ENCODE measurements at places on chromosomes 2 and 18.

DNA sequence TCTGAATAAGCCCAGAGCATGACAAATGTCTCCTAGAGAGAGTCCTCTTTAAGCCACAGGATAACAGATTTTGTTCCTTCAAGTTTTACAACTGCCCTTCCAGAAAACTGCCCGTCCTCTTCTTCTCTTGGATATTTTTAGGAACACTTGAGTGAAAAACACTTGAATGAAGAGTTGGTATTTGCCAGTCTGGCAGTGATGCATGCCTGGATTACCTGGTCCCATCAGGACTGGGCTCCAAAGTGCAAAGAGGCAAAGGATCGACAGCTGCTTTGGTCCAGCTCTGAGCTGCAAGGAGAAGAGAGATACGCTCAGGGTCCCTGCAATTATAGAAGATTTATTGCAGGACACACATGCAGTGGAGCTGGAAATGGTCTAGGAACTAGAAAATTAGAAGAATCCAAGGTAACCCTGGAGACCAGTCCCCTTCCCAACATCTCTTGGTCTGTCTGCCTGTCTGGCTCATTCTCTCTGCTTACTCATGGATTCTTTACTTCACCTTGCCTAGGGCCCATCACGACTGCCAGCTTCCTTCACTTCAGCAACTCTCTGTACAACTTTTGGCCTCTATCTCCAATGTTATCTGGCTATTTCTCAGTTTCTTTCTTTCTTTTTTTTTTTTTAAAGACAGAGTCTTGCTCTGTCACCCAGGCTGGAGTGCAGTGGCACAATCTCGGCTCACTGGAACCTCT, 112.1 kb upstream of the SIX2 start:
- no peak for DNase-seq

DNA sequence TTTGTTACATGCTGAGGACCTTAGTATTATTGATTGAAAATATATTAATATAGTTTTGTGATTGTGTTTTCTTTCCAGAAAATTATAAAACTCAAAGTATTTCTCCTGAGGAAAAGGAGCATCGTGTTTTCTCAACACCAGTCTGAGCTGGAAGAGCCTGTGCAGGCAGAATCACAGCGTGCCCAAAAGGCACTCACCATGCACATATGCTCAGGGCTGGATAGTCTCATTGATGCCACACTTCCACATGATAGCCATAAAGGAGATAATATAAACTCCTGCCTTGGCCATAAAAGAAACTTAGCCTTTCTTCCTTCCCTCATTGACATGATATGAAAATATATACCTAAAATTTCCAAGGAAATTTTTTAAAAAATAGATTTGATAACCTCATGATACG, 4.0 kb downstream of the PDE1A start:
- no peak for DNase-seq

- DNase-seq = no peak
These were observed 131.9 kb downstream of the GLI2 start for GRCh38 chr2:120867290-120868241.

- DNase-seq = no peak
These were observed 3.7 kb downstream of the ALKAL2 start for GRCh38 chr2:283996-284794.

DNA sequence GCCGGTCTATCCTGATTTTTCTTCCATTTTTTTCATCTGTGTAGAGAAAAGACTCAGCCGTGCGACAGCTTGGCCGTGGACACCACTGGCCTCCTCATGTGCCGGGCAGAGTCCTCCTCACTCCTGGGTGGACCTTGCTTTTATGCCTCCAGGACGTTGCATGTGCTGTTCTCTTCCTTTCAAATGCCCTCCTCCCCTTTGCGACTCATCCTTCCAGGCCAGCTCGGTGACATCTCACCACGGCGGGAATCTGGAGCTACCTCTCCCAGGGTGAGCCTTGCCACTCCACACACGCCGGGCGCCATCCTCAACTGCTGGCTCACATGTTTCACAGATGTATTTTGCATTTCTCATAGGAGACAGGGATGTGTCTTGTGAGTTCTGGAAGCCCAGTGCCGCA, 198.5 kb upstream of the HDAC4 start:
- no peak for DNase-seq

- DNase-seq = no peak
These were observed 71.4 kb downstream of the OLA1 start for GRCh38 chr2:174176898-174177297.

- DNase-seq = no peak
These were observed 663.3 kb upstream of the CHAC2 start for GRCh38 chr2:53104263-53104662.

DNA sequence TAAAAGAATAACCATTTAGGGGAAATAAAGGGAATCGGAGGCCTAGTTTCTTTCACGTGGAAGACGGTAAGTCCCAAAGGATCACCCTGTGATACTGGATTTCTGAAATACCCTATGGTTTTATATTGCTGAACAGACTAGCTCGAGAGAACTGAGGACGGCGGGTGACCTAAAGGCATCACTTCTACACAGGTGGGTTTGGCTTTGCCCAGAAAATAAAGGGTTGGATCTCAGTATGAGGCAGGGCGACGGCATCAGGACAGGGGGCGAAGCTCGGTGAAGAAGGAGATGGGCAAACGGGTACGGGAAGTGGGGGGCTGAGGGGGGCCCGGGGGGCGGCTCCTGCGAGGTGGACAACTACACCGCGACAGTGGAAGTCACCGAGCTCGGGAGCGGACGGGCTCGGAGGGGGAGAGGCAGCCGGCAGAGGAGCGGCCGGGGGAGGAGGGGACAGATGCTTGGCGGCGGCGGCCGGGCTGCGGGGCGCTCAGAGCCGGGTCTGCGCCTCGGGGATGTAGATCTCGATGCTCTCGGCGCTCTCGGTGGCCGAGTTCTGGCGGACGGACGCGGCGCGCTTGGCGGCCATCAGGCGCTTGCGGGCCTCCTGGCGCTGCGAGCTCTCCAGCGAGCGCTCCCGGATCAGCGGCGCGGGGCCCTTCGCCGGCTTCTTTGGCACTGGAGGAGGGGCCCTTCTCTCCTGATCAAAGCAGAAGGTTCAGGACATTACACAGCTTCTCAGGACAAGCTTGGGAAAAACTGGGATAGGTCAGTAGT, 48.9 kb downstream of the TGIF1 start:
- no peak for DNase-seq

GRCh38 chr18:56402872-56403516, 235.4 kb downstream of the TXNL1 start:
- no peak for DNase-seq

- DNase-seq = no peak
These were observed 115.1 kb upstream of the NOSTRIN start for GRCh38 chr2:168687314-168687713.

Data from activated T-helper 1 cell treated with anti-CD3 and anti-CD28 coated beads, Interleukin-2, amount 50 U/mL, for 16 hours (primary cell).